ENCODE measurements at places on chromosomes 6 and 20. TPM values are rescaled to one million over a fixed set of nuclear protein-coding genes. Genes with fewer than 3 reads are reported as not detected.

The RBM12 gene
- 91.1 TPM for polyA plus RNA-seq

The SYCP2 gene
- 0.24 TPM for polyA plus RNA-seq

The BTN1A1 gene
- not detected for polyA plus RNA-seq

The SCUBE3 gene
- polyA plus RNA-seq, result 7.7 TPM

The CLDN20 gene
- not detected for polyA plus RNA-seq

The RGL2 gene
- polyA plus RNA-seq, result 25.0 TPM

The VGLL2 gene
- not detected for polyA plus RNA-seq

DNA sequence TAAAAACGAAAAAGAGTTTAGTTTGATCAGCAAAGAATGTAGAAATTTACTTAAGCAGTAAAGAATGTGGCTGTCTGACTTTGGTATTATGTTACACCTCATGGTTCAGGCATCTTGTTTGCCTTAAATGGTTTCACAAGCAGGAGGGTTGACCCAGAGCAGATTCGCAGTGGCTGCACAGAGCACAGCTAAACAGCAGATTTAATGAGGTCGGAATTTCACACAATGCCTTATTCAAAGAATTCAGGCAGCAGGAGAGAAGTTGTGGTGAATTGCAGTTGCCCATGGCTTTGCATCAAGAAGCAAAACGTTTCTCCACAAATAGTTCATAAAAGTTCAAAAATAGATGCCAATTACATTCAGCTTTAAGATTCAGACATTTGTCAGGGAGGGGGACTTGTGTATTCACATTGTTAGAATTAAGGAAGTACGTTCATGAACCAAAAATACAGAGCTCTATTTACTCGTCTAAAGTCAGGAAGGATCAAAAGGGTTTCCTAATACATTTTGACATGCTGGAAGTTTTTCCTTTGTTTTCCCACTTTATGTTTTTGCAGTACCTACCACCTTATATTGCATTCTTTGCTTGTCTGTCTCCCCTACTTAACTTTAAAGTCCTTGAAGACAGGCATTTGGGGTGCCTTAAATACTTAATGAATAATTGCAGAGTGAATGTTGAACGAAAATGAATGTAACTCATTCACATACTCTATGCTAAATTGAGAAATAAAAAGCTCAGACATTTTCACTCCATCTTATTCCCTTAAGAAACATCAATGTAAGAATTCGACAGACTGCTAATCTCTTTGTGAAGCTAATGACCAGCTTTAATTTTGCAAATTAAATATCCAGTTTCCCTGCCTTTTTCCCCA, 1163.6 kb upstream of the CITED2 start:
- peak; percentile 94 for DNase-seq

DNA sequence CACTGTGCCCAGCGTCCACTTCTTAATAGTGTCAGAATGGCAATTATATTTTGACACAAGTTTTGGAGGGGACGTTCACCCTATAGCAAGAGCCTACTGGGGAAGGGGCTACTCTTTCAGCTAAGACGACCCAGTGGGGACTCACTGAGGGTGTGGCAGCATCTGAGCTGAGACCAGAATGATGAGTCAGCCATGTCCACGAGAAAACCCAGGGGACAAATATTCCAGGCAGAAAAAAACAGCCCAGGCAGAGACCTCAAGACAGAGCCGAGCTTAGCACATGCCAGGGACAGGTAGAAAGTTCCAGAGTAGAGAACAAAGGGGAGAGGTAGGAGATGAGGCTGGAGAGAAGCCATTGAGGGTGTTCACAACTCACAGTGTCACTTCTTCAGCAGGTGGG, 11.2 kb downstream of the CNBD2 start:
- DNase-seq, result no peak

GRCh38 chr20:38196592-38196991, 31.5 kb upstream of the TGM2 start:
- DNase-seq, result no peak

DNA sequence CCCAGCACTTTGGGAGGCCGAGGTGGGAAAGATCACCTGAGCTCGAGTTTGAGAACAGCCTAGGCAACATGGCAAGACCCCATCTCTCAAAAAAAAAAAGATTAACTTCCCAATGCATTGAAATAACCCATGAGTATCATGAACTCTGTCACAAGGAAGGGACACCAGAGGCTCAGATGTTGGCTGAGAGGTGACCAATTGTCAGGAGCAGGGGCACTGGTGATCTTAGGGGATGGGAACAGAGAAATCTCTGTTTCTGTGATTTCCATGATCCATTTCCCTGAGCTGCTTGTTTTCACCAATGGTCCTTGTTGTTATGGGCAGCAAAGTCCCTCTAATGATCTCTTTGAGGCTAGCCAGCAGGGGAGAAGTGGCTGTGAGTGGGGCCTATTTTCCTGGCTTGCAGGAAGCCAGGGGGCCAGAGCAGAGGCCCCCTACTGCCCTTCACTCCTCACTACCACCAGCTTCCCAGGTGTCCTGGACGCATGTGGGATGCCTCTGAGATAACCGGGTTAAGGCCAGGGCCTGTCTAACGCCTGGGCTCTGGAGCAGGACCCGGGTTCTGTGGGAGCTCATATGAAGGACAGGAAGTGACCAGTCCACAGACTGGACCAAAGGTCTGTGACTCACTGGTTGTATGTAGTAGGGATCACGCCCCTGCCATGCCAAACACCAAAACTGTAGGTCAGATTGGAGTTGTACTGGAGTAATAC, 54.4 kb downstream of the PCNA start:
- no peak for DNase-seq

DNA sequence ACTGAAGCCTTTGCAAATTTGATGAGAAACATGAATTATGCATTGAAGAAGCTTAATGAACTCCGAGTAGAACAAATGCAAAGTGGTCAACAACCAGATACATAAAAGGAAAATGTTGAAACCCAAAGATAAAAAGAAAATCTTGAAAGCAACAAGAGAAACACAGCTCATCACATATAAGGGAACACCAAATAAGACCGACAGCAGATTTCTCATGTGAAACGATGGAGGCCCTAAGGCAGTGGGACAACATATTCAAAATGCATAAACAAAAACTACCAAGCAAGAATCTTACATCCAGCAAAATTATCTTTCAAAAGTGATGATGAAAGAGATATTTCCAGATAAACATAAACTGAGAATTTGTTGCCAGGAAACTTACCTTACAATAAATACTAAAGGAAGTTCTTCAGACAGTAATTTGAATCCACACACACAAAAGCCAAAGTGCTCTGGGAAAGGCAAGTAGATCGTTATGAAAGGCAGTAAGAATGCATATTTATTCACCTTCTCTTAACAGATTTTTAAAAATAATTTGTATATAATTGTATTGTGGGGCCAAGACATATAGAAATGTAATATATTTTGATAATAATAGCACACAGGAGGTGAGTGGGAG, 22.5 kb downstream of the SLC52A3 start:
- no peak for DNase-seq

DNA sequence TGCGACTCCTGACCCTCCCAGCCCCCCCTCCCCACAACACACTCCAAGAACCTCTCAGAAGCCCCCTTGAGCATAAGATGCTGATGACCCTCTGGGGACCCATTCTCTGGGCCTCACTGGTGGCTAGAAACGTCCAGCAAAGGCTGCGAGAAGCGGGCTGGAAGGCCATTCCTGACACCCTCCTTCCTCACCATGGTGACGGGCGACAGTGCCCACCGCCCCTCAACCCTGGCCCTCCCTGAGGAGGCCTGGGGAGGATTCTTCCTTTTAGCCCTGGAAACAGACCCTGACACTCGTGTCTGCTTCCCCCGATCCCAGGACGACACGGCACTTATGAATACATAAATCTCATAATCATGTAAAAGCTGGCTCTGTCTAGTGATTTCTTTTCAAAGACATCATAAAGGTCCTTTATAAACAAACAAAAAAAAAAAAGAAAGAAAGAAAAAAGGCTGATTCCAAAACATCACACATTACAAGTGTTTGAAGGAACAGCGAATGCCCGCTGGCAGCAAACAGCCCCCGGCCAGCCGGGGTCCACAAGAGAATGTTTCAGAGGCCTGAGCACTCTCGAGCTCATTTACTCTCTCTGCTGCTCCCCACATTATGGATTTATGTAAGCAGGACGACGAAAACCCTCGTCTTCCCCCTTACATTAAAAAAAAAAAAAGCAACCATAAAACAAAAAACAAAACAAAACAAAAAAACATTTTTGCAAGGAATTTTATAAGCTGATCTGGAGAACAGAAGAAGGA, 40.7 kb downstream of the PREX1 start:
- no peak for DNase-seq

DNA sequence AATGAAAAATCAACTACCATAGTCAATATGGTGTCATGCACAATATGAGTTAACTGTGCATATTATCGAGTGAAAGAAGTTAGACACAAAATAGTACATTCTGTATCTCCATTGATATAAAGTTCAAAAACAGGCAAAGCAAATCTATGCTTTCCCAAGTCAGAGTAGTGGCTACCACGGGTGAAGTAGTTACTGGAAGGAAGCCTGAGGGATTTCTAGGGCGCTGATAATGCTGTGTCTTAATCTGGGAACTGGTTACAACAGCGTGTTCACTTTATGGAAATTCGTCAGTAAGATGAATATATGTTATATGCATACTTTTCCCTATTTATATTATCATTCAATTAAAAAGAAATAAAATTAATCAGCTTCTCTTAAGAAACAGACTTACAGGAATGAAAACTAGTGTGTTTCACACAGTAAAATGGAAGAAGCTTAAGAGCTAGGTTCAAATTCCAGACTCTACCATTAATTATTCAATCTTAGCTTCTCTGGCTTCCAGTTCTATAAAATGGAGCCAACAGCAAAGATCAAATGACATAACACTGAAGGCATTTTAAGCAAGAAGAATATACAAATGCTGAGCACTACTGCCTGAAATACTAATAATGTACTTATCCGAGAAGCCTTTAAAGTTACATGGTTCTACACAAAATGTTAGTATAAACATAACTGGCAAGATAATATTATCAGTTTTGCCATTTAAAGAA, 19.2 kb downstream of the BACH2 start:
- no peak for DNase-seq

DNA sequence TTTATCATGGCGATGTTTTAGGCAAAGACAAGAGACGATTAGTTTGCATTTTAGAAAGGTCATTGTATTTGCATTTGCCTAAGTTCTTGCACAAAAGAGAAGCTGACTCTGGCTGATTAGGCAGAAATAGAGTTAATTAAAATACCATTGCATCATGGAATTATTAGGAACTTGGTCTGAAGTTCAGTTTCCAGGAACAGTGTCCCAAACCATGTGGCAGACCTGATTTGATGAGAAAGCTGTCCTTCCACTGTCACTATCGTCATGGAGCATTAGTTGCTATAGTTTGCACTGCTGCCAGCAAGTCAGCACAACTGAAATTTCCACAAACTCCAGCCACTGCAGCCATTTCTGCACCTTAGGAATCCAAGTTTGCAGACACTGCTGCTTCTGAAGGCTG, 24.3 kb upstream of the MCUR1 start:
- DNase-seq, result no peak

GRCh38 chr20:40173872-40174271, 515.2 kb downstream of the MAFB start:
- DNase-seq, result no peak

- DNase-seq, result no peak
Measured at GRCh38 chr20:53873230-53873604, 197.2 kb downstream of the BCAS1 start.

DNA sequence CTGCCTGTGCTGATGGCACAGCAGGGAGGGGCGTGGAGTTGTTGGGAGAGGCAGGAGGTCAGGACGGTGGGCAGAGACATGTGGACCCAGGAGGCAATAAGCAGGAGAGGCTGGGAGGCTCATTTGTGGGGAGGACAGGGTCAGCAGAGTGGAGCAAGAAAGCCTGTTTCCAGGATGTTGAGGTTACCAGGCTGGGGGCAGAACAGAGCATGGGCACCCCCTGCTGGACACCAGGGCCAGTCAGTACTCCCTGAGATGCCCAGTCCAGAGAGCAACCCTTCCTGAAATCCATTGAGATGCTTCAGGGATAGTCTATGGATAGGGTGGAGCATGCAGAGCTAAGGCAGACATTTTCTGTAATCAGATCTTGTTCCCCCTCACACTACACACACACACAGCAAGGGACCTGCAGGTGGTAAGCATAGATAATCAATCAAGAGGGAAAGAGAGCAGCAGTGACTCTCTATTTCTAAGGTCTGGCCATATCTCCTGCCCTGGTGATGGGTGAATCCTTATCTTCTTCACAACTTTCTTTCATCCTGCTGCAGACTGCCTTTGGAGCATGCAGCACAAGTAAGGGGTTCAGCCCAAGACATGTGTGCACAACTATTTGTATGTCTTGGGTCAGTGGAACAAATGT, 41.7 kb downstream of the MOCS1 start:
- DNase-seq, result peak; percentile 36

- DNase-seq, result no peak
Measured at GRCh38 chr6:114203460-114203859, 139.4 kb downstream of the HS3ST5 start.

- DNase-seq, result no peak
Measured at GRCh38 chr6:25498505-25498904, 153.5 kb upstream of the SCGN start.

DNA sequence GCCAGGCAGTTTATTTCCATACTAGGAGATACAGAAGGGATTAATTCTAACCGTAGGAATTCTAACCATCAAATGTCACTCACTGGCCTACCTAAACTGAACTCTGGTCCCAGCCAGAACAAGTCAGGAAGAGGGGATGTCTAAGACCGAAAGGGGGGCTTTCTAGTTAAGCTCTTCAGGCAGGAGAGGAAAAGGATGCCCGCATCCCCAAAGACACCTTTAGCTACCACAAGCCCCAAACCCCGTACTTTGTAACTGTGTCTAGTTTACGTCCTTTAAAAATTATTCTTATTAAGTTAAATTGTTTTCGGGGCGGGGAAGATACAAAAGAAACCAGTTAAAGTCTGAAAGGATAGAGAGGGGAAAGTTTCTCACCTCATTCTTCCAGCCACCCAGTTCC, 1.2 kb upstream of the ZNF76 start:
- no peak for DNase-seq

DNA sequence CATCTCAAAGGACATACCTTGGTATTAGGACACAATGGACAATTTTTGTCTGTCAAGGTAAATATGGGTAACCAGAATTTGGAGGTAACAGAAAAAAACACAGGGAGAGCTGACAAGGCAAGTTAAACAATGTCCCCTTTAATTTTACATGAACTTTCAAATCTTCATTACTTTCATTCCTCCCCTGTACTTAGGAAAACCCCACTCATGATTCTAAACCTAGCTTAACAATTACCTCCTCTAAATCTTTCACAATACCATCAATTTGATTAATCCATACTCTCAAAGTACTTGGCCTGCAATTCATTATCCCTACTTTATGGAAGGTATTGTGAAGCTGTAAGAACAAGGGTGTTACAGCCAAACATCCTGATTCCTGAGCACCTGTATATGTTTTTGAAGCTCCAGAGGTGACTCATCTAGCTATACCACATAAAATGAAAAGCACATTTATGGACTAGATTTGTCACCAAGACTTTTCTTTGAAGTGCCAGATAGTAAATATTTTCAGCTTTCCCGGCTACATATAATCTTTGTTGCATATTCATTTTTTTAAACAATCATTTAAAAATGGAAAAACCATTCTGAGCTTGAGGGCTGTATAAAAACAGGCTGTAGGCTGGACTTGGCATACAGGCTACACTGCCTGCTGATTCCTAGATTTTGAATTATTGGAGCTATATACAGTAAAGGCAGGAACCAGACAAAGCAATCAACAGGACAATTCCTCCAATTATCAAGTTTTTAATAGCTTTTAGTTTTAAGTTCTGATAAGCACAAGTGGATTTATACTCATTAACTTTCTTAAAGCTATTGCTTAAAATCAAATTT, 22.9 kb downstream of the DEK start:
- DNase-seq, result no peak

All from AG04450 (cell line).